Psoas muscle (tissue), 8 donors: ENCODE measurements at places on chromosomes 2 and 18. TPM values are rescaled to one million over a fixed set of nuclear protein-coding genes. Genes with fewer than 3 reads are reported as not detected.

DNA sequence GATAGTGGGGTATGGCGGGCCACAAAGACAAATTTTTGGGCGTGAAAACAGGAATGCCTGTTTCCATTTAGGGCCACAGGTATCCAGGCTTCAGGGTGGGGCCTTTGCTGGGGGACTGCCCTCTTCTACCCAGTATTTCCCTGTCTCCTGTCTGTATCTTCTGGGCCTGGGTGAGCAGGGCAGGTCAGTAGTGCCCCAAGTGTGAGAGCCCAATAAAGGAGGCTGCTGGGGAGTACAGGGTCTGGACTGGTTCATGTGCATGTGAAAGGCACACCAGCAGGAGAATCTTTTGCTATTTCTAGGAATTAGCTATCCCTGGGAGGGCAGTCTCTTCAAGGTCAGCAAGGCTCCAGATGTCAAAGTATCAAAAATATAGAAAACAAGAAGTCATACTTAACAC is 71.5 kb downstream of the MEX3C start:
- H3K27me3 ChIP-seq: no peaks in the 10 kb centered on the region
- H3K4me3 ChIP-seq: no peak overlapping the region
- H3K27ac ChIP-seq: no peak overlapping the region
- no peaks in the 10 kb centered on the region for H3K4me1 ChIP-seq
- DNase-seq: no peak
- H3K36me3 ChIP-seq: no peaks in the 10 kb centered on the region

DNA sequence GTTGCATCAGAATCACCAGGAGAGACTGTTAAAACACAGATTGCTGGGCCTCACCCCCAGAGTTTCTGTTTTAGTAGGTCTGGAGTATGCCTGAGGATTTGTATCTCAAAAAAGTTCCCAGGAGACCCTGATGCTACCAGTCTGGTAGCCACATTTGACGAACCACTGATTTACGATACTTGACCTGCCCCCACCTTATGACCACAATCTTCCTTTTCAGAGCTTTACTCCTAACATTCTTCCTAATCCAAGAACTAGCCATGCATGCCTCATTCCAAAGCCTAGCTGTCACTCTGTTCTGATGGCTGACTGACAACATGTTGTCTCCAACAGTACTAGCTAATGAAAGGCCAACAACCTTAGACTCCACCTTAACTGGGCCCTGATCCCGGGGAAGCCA is 191.4 kb downstream of the MBD2 start:
- H3K27ac ChIP-seq: no peak overlapping the region
- no peak overlapping the region for H3K4me3 ChIP-seq
- peaks cover 8% of the 10 kb centered on the region for H3K4me1 ChIP-seq
- DNase-seq: no peak
- H3K27me3 ChIP-seq: no peaks in the 10 kb centered on the region

DNA sequence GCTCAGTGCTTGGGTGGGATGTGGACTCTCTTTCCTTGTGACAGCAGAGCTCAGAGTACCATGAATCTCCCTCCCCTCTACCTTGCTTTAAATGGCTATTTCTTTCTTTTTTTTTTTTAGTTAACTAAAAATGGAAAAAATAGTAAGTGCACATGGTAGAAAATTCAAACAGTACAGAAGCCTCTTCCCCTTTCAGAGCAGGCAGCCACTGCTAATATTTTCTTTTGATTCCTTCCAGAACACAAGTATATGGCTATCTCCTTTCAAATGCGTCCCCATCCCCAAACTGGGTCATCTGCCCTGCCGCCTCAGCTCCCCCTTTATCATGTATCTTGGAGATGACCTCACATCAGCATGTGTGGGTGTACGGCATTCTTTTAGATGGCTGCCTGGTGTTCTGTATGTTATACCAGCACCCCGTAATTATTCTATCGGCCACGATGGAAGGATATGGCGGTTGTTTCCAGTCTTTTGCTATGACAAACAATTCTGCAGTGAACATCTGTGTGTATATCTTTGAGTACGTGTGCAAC is 70.5 kb upstream of the DLX2 start:
- no peaks in the 10 kb centered on the region for H3K4me1 ChIP-seq
- H3K4me3 ChIP-seq: peak overlapping the region; percentile 75
- no peak for DNase-seq
- no peak overlapping the region for H3K27ac ChIP-seq
- peaks cover 4% of the 10 kb centered on the region for H3K27me3 ChIP-seq

- no peak overlapping the region for H3K4me3 ChIP-seq
- H3K4me1 ChIP-seq: no peaks in the 10 kb centered on the region
- DNase-seq: no peak
Observed at GRCh38 chr18:57094175-57094574, 52.7 kb upstream of the BOD1L2 start.

- H3K4me3 ChIP-seq: no peak overlapping the region
- no peak for DNase-seq
- H3K4me1 ChIP-seq: peaks cover 36% of the 10 kb centered on the region
- H3K27ac ChIP-seq: peak overlapping the region; percentile 88
Observed at GRCh38 chr2:23427350-23427749, 42.4 kb downstream of the KLHL29 start.

GRCh38 chr2:128774320-128775216 is 455.9 kb upstream of the HS6ST1 start:
- no peak for DNase-seq
- H3K27ac ChIP-seq: no peak overlapping the region
- H3K4me1 ChIP-seq: peaks cover 13% of the 10 kb centered on the region
- H3K4me3 ChIP-seq: no peak overlapping the region
- H3K27me3 ChIP-seq: no peaks in the 10 kb centered on the region

- no peak overlapping the region for H3K4me3 ChIP-seq
- DNase-seq: no peak
- no peak overlapping the region for H3K27ac ChIP-seq
- no peaks in the 10 kb centered on the region for H3K36me3 ChIP-seq
Observed at GRCh38 chr2:88059979-88060906, 4.7 kb upstream of the KRCC1 start.

GRCh38 chr2:191907091-191907490 is 60.2 kb upstream of the CAVIN2 start:
- H3K27ac ChIP-seq: no peak overlapping the region
- DNase-seq: no peak
- H3K36me3 ChIP-seq: no peaks in the 10 kb centered on the region
- H3K4me1 ChIP-seq: no peaks in the 10 kb centered on the region

DNA sequence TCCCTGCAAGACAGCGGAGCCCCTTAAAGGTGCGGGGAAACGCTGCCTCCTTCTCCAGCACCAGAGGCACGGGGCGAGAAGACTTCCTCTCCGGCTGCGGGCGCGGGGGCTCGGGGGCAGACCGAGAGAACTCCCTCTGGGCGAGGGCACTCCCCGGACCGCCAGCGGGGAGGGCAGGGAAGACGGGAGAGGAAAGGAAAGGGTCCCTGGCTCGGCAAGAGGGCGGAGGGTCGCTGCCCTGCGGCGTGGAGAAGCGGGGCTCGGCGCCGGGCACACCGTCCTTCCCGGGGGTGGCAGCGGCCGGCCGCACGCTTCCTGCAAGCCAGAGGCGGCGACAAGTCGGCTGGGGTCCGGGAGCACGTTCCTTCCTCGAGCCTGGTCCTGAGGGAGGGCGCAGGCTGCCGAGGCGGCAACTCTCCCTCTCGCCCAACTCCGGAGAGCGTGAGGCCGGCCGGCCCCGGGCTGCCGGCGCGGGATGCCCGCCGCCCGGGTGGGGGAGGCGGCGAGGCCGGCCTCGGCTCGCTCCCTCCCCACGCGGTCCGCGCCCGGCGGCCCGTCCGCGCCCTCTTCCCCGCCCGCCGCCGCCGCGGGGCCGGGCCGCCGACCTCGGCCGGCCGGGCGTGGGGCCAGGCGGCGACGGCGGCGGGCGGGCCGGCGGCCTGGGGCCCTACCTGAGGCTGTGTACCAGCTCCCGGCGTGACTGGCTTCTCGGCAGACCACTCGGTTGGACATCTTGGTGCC is 1.1 kb downstream of the MEMO1 start:
- no peaks in the 10 kb centered on the region for H3K36me3 ChIP-seq
- peak overlapping the region; percentile 97 for H3K27ac ChIP-seq
- H3K4me3 ChIP-seq: peak overlapping the region; percentile 98
- peaks cover 27% of the 10 kb centered on the region for H3K4me1 ChIP-seq

DNA sequence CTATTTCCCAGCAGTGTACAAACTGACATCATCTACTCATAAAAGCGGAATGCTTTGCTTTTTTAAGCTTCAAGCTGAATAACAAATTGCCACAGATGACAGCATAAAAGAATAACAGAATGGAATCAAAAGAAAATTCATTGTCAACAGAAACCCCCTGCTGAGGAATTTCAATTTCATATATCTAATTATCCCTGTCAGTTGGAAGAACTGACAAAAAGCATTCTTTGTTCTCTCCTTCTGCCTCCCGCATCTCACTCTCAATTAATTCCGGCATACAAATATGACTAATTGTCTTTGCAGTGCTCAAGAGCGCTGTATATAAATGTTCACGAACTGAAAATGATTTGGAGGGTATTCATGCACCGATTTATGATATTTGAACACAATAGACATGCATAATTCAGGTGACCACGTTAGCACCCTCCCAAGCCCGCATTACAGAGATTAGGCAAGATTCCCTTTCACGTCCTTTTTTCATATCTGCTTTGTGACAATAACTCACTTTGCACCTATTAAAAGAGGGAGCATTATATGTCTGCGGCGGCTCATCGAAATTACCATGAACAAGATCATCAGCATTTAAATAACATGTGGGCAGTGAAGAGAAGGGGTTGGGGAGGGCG is 277.7 kb upstream of the SALL3 start:
- no peaks in the 10 kb centered on the region for H3K4me1 ChIP-seq
- DNase-seq: no peak
- peaks cover 3% of the 10 kb centered on the region for H3K27me3 ChIP-seq

Gene G6PC2
- not detected for total RNA-seq

Gene CREG2
- 0.34 TPM for total RNA-seq

Gene SLC9A4
- total RNA-seq: not detected

Gene FBXO15
- total RNA-seq: 0.30 TPM
